ENCODE measurements at places on chromosomes 3 and 15. TPM values are rescaled to one million over a fixed set of nuclear protein-coding genes. Genes with fewer than 3 reads are reported as not detected.

The ARID3B gene
- 4.7 TPM for total RNA-seq

The GOLGA8J gene
- not detected for total RNA-seq

The SCN5A gene
- 1.3 TPM for total RNA-seq

The CHRNA7 gene
- total RNA-seq, result 4.7 TPM

The ERICH6 gene
- total RNA-seq, result 0.07 TPM

The RBP2 gene
- not detected for total RNA-seq

The NISCH gene
- 14.6 TPM for total RNA-seq

The SOX2 gene
- total RNA-seq, result 0.88 TPM

Measured in A549 treated with DMSO at 1 μM for 4 hours (cell line).